ENCODE measurements at places on chromosomes 16 and 17.

- DNase-seq, result no peak
These were observed 25.4 kb downstream of the FLYWCH1 start for GRCh38 chr16:2937170-2937569.

DNA sequence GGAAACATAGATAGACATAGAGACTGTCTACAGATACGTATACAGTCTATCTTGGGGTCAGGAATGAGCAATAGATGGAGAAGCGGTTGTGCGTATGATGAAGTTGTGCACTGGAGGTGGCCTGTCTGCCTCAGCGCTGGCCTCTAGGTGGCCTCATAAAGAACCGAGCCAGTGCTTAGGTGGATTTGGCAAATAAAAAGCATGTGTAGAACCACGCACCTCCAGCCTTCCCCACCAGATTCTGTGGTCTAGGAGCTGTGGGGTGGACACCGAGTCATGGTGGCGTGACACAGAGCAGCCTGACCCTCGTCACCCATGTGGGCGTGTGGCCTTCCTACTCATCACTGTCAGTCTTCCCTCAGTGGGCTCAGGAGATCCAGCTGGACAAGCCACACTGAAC lies 34.0 kb downstream of the PGS1 start:
- DNase-seq, result peak; percentile 40

GRCh38 chr16:265711-266110 lies 10.0 kb downstream of the RGS11 start:
- no peak for DNase-seq

DNA sequence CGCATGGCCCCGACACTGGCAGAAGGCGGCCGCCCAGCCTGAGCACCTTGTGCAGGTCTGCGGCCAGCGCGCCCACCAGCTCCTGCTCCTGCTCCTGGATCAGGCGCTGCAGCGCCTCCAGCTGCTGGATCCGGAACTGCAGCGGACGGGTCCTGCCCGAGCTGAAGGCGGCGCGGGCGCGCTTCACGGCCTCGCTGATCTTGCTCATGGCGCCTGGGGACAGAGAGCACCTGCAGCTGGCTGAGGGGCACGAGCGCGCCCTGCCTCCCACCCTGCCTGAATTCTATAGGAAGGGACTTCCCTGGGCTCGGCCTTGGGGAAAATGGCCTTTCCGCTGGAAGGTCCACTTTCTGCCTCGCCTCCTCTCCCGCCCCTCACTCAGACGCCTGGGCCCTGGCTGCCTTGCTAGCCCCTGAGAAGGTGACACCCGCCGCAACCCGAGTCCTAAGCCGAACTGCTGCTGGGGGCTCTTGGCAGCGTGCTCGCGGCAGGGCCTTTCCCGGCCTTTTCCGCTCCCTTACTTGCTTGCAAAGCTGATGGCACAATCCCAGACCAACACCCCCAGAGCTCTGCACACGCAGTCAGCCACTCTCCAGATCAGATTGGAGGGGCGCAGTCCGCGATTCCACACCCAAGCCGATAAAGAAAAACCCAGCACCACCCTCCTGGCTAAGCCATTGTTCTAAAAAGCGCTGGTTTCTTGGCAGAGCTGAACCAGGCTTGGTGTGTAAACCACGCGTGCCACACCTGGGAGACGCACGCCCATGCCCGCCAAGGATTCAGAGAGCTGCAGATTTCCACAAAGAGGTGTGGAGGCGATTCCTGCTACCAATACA lies 3.0 kb downstream of the ALDH3A1 start:
- no peak for DNase-seq

GRCh38 chr17:68399638-68400403 lies 57.5 kb downstream of the WIPI1 start:
- no peak for DNase-seq

GRCh38 chr17:31269578-31269983 lies 27.5 kb downstream of the OMG start:
- DNase-seq, result no peak

GRCh38 chr17:77441940-77442339 lies 301.2 kb downstream of the SEC14L1 start:
- DNase-seq, result no peak

DNA sequence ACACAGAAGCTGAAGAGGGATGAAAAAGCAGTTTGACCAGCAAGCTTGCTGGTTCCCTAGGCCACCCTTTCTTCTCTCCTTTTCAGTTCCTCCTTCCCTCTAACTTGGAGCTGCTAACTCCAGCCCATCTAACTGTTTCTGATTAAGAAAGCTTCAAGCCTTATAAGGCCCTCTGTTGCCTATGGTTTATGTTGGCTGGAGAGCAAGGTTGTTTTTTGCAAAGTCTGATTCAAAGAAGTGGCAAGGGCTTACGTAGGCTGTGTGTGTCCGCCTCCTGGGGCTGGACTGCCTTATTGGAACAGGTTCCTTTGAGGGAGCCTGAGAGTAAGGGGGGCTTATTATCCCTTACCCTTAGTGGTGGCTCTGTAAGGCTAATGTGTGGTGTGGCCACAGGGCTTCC lies 7.1 kb downstream of the AKAP1 start:
- DNase-seq, result peak; percentile 12

DNA sequence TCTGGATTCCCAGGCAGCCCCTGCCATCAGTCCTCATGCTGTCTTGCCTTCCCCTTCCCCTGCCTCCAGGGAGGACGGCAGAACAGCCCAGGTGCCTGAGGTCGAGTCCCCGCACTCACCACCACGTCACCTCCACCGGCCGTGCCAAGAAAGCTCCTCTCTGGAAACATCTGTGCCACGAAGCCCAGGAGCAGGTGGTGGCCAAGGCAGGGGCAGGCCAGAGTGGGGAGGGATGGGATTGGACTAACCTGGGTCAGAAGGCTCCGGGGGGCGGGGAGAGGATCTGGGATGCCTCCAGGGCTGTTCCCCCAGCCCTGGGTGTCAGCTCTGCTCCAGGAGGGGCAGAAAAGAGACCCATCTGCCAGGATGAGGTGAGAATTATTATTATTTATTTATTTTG lies 7.4 kb upstream of the DPEP1 start:
- no peak for DNase-seq

GRCh38 chr17:51289696-51290111 lies 29.4 kb downstream of the UTP18 start:
- DNase-seq, result no peak

DNA sequence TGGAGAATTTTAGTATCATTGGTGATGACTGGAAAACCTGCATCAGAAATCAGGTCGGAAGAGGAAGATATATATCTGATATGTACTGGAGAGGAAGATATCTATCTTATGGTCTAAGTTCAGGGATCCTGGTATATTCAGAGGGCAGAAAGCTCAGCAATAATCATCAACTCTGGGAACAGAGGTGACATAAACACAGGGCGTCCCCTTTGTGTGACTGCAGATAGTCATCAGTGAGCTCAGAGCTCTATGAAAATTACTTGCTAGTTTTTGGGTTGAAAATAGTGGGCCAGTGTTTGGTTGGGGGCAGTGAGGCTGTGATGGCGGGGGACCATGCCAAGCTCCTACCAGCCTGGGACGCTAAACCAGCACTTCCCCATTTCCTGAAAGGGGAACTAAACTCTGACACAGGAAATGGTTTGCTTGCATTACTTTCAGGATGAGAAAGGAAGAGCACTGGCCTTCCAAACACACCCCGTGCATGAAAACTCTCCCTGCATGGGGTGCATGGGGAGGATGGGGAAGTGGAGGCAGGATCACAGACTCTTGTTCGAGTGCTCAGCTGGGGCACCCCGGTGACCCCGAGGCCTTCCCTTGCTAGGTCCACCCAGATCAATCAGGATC lies 15.8 kb downstream of the NOD2 start:
- DNase-seq, result peak; percentile 81

DNA sequence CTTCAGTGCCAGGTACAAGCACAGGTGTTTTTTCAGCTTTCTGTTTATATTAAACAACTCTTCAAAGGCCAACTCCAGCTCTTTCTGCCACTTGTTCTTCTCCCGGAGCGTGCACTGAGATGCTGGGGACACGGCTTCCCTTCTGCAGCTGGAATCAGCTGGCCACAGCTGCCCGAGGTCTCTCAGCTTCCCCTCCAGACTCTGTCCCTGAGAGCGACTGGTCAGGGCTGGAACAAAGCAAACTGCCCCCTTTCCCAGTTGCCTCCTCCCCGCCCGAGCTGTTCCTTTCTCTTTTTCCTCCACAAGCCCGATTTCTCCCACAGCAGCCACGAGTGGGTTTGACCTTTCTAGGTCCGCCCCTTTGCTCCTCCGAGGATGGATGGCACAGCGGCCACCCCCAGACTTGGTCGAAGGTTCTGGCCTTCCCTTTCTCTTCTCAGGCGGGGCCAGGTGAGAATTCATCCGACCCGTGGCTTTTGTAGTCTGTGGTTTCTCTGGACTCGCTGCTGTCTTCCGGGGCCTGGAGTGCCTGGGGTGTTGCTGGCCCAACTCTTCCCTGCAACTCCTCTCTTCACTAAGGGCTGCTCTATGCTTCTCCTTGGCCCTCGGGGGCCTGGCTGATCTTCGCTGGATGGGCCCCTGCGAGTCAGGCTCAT lies 11.5 kb downstream of the CEP295NL start:
- no peak for DNase-seq

DNA sequence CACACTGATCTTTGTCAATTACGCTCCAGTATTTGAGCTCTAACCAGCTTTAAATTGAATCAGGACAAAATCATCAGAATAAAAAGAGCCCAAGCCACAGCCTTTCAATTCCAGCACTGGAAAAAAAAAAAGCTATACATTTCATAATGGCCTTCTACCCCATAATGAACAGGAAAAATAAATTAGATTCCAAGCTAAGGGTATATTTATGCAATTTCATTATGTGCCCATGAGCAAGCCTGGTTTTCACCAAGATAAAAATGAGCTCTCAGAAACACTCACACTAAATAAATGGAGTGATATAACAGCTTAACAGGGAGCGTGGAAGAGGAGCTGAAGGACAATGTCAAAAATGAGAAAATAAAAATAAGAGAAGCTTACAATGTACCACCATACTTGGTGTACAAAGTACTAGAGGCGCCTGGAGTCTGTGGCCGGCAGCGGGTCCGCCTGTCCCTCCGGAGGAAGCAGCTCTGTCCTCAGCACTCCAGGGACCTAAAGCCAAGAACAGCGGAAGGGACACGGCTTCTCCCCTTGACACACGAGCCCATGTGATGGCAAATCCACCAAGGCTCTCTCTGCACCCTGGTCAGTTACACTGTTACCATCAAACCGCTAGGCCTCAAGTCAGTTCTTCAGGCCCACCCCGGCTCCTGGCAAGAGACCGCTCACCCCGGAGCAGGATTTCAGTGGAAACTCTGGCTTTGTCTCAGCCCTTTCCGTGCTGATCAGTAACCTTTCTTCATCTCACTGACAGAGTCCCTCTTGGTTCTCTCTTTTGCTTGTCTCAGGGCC lies 69.6 kb downstream of the RBFOX3 start:
- DNase-seq, result no peak

DNA sequence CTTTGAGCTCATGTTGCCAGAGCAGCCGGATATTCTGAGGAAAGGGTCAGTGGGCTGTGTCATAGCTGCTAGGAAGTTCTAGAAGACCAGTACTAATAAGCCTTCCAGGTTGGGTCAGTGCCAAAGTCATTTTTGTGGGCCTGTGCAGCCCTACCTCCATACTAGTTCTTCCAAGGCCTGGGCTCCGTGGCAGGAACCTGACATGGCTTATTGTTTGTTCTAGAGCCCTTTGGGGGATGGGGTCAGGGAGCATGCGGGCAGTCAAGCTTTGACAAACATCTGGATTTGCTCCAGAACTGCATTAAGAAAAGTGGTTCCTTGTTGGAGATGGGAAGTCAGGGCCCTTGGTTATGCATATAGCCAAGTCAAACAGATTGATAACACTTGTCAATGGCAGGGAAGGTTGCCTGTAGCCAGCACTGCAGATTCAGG lies 7.6 kb downstream of the ALKBH5 start:
- no peak for DNase-seq

- DNase-seq, result no peak
These were observed 2.7 kb downstream of the ASGR2 start for GRCh38 chr17:7111784-7112509.

GRCh38 chr16:21197112-21197511 lies 14.3 kb downstream of the ZP2 start:
- DNase-seq, result no peak

DNA sequence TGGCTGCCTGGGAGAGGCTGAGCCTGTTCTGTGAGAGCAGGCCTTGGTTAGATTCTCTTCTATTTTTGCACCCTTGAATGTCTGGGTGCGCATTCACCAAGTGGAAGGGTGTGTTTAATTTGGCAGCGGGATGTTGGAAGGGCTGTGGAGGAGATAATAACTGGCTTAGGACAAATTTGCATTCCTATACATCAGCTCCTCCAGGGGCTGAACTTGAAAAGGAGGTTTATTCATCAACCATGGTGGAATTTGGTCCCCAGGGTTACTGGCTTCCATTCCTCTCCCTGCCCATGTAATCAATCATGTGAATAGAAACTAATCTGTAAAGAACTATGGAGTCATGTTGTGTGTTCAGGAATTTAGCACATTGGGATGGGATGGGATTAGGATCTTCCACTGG lies 100.2 kb upstream of the FOXF1 start:
- DNase-seq, result no peak

GRCh38 chr17:43814714-43815113 lies 18.2 kb downstream of the MPP3 start:
- no peak for DNase-seq

DNA sequence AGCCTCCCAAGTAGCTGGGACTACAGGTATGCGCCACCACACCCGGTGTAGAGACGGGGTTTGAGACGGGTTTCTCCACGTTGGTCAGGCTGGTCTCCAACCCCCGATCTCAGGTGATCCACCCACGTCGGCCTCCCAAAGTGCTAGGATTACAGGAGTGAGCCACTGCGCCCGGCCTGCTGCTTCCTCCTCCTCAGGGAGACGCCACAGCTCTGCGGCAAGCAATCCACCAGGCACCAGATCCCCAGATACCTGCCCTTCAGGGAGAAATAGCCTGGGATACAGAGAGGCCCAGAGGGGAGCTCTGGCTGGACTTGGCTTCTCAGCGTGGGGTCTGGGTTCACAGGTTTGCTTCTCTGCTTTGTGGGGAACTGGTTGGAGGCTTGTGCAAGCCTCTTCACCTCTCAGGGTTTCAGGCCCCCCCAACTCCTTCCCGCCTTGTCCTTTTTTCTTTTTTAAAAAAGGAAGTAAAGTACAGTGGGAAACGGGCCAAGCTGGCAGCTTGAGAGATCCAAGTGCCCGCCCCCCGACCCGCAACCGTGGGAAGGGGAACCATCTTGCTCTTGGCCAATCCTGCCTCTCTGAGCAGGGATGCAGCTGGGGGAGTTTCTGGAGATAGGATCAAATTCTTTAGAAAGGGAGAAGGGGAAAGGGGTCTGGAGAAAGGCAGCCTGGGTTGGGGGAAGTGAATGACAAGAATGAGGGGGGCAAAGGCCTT lies 2.6 kb upstream of the SPHK1 start:
- peak; percentile 57 for DNase-seq

- no peak for DNase-seq
These were observed 94.8 kb downstream of the RMI2 start for GRCh38 chr16:11439790-11440656.

GRCh38 chr17:50269477-50270434 lies 4.5 kb upstream of the TMEM92 start:
- DNase-seq, result no peak

Measured in GF-D8 (cell line).